Activated naive CD4-positive, alpha-beta T cell treated with anti-CD3 and anti-CD28 coated beads, Interleukin-2, amount 50 U/mL, for 72 hours (primary cell): ENCODE measurements at places on chromosomes 2 and 18.

DNA sequence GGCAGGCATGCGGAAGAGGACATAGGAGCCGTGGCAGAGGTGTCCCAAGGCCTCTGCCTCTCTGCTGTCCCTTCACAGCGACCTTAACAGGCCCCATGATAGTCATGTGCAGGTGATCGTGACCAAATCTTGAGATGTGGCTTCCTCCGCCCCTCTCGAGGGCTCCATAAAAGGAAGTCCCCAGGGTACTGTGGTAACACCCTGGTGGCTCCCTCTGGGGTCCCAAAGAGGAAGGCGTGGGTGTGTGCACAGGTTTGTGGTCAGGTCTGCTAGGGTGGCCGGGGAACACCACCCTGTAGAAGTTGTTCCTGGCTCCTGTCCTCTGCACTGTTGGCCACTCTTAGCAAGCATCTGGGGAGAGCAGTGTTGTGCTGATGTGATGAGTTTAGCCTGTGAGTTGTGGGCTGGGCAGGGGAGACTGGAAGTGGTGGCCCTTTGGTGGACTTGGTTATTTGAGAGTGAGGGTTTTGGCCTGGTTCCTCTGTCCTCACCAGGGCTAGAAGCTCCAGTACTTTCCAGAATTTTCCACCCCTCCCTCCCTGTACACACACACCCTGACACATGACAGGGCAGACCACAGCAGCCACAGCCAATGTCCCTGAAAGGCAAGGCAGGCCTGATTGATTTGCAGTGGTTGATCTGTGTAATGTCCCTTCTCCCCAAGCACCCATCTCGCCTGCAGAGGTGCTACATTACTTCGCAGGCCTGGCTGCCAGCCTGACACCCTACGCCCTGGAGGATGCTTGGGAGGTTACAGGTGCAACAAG is 68.9 kb upstream of the BOD1L2 start:
- no peak for DNase-seq

- DNase-seq: no peak
Measured at GRCh38 chr18:76667603-76668002, 154.8 kb upstream of the ZNF236 start.

DNA sequence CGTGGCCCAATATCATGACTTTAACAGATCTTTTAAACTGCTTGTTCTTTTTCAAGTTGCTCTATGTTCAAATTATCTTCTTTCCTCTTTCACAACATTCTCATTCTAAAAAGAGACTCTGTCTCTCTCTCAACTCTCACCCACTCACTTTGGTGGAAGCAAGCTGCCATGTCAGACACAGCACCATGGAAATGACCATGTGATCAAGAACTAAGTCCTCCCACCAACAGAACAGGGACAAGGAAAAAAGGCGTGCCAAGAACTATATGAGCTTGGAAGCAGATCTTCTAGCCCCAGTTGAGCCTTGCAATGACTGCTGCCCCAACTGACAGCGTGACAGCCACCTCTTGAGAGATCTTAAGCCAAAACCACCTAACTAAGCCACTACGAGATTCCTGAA is 23.9 kb downstream of the BAZ2B start:
- DNase-seq: no peak

GRCh38 chr2:239380831-239381708 is 19.8 kb downstream of the HDAC4 start:
- DNase-seq: peak; percentile 76

DNA sequence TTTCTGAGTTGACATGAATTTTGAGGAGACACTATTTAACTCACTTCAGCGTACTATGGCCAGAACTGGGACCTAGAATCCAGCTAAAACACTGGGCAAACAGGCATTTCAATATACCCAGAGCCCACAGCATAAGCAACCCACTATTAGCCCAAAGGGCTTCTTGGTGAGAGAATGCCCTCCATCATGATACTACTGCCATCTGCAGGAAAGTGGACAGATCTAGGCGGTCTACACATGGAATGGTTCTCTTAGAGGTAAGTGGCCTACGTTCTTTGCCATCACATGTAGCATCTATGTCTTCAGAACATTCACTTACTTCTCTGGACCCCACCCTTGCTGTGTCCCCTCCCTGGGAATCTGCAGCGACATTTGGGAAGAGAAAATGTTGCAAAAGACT is 181.3 kb upstream of the LINC00305 start:
- DNase-seq: no peak

GRCh38 chr18:23238152-23238531 is 102.9 kb downstream of the CABLES1 start:
- DNase-seq: no peak

DNA sequence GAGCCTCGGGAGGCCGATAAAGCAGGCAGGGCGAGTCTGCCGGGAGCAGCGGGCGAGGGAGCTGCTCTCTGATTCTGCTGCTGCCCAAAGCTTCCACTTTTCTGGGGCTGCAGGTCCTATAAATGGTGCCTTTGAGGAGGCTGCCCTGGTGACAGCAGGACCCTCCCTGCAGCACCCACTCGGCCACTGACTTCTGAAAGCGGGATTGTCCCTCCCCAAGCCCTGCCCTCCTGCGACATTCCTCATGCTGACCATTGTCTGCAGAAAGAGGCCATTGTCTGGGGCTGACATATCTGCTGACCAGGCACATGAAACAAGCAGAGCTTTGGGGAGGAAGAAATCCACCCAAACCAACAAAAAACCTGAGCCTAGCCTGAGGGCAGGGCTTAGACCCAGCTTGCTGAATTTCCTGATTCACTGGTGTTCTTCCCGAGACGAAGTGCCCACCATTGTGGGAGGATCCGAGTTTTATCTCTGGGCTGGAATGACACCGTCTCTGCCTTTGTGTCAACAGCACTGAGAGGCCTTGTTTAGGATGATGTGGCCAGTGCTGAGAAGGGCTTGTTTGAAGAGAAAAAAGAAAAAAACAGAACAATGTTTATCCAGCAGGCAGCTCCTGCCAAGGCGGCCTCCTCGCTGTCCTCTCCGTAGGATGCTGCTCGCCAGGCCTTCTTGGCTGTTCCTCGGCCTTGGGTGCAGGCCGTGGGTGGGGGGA is 129.7 kb downstream of the MYCN start:
- DNase-seq: no peak

GRCh38 chr2:200054681-200055468 is 99.5 kb downstream of the MAIP1 start:
- no peak for DNase-seq

GRCh38 chr18:48050176-48050575 is 119.7 kb upstream of the SMAD2 start:
- no peak for DNase-seq

DNA sequence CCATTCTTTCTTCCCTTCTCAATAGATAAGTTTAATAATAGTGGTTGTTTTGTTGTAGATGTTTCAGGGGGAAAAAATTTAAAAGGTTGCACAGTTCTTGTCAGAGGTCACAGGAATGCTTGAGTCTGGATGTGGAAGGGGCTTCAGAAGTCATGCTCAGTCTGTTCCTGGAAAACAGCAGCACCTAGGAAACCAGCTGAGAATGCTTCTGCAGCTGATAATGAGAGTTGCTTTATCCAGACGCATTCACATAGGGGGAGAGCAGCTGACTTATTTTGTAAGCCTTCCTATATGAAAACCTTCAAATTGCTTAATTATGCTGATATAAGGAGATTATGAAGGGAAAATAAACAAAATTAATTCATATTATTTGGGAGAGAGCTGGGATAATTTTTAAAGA is 235.5 kb downstream of the GULP1 start:
- no peak for DNase-seq

DNA sequence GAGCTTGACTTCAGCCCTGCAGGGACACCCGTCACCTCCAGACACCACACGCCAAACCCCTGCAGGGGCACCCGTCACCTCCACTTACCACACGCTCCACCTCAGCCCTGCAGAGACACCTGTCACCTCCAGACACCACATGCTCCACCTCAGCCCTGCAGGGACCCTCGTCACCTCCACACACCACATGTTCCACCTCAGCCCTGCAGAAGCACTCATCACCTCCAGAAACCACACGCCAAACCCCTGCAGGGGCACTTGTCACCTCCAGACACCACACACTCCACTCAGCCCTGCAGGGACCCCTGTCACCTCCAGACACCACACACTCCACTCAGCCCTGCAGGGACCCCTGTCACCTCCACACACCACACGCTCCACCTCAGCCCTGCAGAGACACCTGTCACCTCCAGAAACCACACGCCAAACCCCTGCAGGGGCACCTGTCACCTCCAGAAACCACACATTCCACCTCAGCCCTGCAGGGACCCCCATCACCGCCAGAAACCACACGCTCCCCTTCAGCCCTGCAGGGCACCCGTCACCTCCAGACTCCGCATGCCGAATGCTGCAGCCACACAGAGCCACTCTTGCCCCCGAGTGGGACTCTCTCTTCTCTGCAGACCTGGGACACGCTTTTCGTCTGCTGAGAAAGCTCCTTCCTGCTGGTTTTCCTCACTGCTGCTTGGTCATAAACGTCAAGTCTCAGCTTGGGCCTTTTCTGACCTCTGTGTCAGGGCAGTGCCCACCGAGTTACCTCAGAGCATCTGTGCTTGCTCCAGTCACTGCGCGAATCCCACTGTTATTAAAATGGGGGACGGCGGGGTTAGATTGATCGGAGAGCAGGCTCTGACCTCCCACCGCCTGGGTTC is 77.5 kb upstream of the SALL3 start:
- no peak for DNase-seq
